Left lobe of liver (tissue), 2 donors: ENCODE measurements at places on chromosomes 3 and 15.

DNA sequence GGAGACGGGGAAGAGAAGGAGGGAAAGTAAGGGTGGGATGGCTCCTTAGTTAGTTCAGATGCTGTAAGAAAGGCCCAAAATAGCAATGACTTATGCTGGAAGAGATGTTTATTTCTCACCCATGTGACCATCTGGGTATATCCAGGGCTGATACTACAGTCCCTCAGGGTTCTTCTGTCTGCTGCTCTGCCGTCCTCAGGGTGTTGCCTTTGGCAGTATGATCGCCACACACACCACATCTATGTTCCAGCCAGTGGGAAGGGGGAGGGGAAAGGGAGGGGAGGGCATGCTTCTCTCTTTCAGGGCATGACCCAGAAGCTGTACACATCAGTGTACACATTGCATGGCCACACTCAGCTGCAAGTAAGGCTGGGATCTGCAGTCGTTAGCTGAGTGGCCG, 10.2 kb downstream of the CD276 start:
- no peak for DNase-seq

DNA sequence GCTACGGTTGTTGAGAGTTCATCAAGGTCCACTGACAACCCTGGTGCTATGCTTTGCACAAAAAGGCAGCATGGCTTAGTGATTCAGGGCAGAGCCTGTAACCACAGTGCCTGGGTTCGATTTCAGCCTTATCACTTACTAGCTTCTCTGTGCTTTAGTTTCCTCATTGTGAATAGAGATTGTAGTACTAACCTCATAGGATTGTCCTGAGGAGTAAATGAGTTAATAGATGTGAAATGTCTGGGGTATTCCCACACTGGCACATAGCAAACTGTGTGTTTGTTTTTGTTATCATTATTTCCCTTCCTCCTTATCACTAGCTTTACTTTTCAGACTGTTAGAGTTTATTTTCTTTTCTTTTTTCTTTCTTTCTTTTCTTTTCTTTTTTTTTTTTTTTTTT, 16.3 kb downstream of the CRTAP start:
- DNase-seq, result no peak

DNA sequence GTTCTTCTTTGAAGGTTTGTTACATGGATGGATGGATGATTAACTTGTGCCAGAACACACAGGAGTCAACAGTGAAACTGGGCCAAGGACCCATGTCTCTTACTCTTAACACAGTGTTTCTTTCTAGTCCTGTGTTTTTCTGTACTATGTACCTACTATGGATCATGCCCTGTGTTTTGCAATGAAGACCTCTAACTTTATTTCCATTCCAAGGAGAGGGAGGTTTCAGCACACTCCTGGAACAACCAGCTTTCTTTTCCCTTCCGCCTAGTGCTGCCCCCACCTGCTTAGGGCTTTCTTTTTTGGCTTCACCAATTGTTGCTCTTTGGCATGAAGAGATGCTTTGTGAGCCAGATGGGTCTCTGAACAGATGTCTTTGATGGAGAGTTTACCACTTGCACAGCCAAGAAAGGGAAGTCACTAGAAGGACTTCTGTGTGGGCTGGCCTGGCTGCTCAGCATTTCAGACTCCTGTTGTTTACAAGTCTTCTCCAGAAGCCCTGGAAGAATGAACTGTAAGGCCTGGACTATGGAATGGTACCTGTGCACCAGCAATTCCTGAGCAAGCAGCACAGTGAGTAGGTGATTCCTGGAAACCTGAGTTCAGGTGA, 44.5 kb downstream of the SNAPC5 start:
- peak; percentile 50 for DNase-seq

DNA sequence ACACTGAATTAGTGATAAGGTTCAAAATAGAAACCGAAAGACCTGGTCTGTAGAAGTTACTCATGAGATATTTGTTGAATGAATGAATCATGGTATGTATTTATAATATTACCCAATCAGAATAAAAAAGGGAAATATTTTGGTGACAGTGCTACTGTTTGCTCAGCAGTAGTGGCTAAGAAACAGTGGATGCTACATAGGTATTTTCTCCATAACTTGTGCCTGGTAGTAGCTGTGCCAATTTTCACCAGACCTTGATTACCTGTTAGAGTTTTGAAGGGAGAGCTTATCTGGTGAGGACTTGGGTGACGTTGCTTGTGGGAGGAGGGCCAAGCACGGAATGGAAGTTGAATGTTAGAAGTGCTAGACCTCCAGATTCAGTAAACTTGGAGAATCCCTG, 14.3 kb downstream of the LIMD1 start:
- DNase-seq, result no peak

- DNase-seq, result no peak
These were observed 476.7 kb upstream of the CBLB start for GRCh38 chr3:106345353-106346027.

DNA sequence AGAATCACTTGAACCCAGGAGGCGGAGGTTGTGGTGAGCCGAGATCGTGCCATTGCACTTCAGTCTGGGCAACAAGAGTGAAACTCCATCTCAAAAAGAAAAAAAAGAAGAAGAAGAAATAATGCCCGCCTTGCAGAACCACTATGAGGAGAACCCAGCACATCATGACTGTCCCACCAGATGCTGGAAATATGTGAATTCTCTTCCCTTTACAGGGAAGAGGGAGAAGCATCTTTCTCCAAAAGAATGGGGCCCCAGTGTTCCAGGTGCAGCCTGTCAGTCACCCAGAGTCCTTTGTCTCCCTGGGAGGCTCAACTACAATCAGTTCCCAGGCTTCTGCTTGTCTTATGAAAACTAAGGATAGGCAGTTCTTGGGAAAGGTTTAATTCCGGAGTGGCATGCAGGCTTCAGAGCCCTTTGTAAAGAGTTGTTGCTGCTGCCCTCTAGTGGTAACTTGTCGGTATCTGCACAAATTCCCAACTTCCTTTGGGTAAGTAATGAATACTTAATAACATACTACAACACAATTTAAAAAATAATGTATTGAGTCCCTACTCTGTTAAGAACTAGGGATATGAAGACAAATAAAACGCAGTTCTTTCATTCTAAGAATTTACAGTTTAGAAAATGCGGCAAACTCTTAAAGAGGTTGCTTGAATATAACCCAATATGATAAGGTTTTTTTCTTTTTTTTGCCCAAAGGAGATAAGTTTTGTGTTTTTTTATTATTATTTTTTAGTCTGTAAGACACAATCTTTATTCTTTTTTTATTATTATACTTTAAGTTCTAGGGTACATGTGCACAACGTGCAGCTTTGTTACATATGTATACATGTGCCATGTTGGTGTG, 18.6 kb upstream of the TICRR start:
- DNase-seq, result peak; percentile 56

DNA sequence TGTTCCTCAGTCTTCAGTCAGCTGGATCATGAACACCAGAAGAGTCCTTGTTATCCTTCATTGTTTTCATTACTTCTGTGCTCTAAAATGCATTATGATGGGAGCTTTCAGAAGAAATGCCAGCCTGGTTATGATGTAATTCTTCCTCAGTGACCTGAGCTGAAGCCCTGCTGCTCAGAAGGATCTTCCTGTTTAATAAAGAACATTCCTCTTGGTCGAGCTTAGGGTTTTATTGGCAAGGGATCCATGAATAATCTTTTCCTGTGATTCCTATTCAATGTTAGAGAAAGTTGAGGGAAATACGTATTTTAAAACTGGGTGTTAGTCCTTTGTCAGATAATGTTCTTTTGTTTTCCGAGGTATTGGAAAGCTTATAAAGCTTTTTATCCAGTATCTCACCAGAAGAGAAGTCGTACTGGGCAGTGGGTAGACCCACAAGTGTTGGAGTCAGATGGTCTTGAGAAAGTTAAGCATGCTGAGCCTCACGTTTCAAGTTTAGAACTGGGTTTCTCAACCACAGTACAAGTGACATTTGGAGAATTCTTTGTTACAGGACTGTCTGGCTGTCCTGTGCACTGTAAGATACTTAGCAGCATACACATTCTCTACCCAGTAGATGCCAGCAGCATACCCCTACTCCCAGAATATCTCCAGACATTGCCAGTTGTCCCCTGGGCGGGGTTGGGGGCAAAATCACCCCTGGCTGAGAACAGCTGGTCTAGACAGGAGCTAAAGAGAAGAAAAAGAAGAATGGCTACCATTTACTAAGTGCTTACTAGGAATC, 212.3 kb upstream of the BHLHE40 start:
- no peak for DNase-seq

DNA sequence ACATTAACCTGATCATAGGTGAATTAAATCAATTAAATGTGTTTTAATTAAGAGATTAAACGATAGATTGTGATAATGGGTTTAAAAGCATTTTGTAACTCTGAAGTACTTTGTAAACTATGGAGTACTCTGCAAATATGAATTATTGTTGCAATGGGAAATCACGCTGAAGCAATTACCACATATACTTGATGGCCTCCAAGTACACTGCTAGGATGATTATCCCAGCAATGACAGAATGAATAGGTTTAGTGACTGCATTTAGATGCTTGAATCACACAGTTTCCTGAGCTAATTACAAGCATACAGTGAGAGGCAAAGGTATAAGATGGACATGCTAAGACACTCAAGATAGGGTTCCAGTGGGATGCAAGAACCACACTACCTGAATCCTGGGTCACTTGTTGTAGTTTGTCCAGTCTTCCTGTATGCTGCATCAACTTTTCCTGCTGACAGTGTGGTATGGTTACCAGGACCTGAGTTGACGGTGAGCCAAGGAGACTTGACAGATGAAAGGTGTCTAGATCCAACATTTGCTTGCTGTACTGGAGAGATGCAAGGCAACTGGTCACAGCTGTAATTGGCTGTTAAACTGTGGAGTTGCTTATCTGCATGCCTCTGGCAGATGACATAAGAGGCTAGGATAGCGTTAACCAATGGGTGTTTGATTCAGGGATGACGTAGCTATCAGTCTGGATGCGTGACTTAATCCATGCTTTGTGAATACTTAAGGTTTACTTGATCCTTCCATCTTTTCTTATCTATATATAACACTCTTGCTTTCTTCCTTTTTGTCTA, 38.0 kb downstream of the RNF13 start:
- no peak for DNase-seq

DNA sequence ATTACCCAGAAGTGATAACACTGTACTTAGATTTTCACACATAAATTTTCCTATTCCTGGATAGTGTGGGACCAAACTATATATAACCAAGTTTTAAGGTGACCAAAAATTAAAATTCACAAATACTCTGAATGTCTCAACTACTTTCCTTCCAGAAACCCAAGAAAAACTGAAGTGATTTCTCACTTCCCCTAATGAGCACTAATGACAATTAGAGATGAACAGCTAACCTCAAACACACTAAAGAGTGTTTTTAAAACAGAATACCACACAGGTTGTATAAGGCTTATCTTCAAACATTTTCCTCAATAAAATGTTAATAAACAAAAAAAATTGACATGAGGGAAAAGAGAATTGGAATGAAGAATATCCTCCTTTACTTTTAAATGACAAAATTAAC, 188.2 kb downstream of the ZBTB20 start:
- no peak for DNase-seq

- peak; percentile 32 for DNase-seq
These were observed 104.8 kb downstream of the HES1 start for GRCh38 chr3:194240766-194241165.

GRCh38 chr15:66895794-66896453, 169.5 kb upstream of the SMAD3 start:
- DNase-seq, result peak; percentile 16

- no peak for DNase-seq
These were observed 21.5 kb downstream of the AGTR1 start for GRCh38 chr3:148718982-148719862.
